ENCODE measurements at places on chromosomes 7 and 10.

GRCh38 chr10:97238855-97239254, 53.1 kb upstream of the SLIT1 start:
- DNase-seq, result no peak

DNA sequence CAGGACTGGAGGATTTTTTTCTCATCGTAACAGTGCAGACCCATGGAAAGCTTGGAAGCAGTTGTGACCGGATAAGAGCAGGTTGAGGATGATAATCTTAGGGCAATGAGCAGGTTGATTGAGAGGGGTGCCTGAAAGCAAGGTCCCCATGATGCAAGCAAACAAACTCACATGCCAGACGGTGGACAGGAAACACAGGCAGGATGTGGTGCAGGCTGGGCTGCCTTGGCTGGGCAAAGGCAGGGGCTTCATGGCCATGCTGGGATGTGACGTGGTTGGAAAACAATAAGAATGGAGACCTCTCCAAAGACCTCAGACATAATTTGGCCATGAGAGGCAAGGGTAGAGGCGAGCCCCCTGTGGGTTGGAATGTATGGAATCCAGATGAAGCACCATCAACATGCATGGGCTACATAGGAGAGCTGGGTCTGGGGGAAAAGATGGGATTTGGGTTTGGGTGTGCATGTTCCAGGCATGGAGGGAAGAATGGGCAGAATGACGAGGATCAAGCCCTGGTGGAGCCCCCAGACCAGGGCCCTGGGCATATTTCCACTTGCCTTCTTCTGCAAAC, 58.3 kb downstream of the IKZF1 start:
- no peak for DNase-seq

- DNase-seq, result no peak
These were observed 12.3 kb downstream of the OGDHL start for GRCh38 chr10:49749556-49750491.

DNA sequence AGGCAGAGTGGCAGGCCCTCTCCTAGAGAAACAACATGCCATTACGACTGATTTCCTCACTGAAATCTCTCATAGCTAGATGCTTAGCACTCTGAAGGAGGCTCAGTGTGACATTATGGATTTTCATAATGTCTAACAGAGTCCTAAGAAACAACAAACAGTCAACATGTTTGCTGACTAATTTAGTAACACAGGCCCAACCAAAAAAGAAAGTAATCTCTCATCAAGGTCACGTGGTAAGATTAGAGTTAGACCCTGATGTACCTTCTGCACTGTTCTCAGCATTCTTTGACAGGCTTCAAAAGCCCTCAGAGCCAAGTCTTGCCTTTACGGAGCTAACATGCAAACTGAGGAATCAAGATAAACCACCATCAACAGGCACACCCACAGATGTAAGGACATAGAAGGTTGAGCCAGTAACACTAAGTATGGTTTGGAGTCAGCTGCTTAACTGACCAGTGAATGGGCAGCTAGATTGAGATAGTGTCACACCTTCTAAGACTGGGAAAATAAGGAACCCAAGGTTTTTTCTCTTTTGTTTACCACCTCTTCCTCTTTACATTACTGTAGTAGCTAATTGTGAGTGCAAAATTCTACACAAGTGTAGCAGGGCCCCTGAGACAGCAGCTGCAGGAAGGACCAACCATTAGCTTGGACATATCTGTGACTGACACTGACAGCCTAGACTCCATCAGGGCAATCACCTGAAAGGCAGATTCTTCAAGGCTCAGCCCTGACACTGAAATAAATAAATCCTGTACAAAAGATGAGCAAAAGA, 15.3 kb upstream of the KCNIP2 start:
- DNase-seq, result no peak

- DNase-seq, result no peak
These were observed 497.3 kb downstream of the NEBL start for GRCh38 chr10:20399772-20400171.

DNA sequence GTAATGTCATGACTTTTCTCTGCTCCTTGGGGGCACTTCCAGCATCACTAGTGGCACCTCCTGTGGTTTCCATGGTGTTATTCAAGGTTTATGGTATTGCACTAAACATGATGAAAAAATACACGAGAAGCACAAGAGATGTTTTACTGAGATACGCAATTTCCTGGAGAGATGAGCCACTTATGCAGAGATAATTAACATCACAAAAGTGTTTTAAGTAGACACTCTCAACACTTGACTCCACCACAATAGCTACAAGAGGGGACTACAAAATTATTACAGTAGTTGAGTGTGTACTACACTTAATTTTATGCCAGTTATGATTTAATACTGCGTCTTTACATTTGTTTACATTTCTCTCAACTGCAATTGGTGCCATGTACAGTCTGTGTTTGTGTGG, 906.7 kb downstream of the DNAJB9 start:
- no peak for DNase-seq

GRCh38 chr10:118062798-118063238, 16.1 kb upstream of the RAB11FIP2 start:
- DNase-seq, result no peak

GRCh38 chr10:116836902-116837523, 12.3 kb upstream of the ENO4 start:
- no peak for DNase-seq

GRCh38 chr7:47816647-47817046, 131.6 kb downstream of the PKD1L1 start:
- DNase-seq, result no peak

GRCh38 chr10:115706026-115706425, 567.0 kb downstream of the GFRA1 start:
- DNase-seq, result no peak

DNA sequence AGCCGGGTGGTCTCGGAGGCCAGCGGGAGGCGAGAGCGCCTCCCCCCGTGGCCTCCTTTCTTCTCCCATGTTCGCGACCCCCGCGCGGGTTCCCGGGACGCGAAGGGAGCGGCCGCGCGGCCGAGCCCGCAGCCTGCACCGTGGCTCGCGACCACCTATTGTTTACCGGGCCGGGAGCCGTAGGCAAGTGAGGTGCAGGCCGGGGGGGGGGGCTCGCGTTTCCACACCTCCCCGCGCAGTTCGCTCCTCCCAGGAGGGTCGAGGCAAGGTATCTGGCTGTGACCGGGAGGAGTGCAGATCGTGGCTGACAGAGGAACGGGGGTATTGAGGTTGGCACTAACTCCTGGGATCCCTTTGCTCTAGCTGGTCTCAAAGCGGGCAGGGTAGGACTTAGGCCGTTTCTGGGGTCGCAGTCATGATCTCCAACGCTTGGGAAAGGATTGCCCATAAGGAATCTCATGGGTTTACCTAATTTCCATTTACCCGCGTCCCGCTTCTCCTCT, 734 bp downstream of the PTPN12 start:
- DNase-seq, result no peak

DNA sequence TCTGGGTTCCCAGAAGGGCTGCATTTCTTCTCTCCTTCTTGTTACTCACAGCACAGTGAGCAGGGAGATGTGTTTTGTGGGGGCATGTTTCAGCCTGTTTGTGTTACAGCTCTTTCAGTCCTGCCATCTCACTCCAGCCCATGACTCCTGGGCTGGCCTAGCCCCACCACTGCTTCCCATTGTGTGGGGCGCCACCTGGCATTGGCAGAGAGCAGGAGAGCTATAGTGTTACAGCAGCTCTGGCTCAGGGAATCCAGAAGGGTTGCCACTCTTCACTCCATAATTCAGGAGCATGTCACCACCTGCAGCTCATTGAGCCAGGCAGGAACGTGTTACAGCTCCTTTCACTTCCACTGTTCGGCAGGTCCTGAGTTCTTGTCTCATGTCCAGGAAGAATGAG, 30.0 kb downstream of the CLDN12 start:
- no peak for DNase-seq

DNA sequence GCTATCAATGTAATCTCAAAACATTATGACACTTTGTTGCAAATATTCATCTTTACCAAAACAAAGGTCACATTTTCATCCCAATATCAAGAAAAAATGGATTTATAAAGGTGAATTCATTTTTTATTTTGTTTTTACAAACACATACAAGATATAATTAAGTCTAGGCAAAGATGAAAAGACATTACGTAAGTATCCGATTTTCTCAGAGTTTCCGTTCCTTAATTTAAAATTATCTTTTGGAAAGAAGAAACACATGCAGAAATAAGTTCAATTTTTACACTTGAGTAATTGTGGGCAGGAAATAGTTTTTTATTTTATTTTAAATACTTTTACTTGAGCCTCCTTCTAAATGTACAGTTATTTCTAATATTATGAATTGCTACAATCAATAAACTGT, 24.6 kb downstream of the RTKN2 start:
- DNase-seq, result no peak

- no peak for DNase-seq
These were observed 1.7 kb upstream of the EGR2 start for GRCh38 chr10:62817766-62818425.

GRCh38 chr10:79166312-79166721, 97.6 kb downstream of the ZMIZ1 start:
- DNase-seq, result no peak

DNA sequence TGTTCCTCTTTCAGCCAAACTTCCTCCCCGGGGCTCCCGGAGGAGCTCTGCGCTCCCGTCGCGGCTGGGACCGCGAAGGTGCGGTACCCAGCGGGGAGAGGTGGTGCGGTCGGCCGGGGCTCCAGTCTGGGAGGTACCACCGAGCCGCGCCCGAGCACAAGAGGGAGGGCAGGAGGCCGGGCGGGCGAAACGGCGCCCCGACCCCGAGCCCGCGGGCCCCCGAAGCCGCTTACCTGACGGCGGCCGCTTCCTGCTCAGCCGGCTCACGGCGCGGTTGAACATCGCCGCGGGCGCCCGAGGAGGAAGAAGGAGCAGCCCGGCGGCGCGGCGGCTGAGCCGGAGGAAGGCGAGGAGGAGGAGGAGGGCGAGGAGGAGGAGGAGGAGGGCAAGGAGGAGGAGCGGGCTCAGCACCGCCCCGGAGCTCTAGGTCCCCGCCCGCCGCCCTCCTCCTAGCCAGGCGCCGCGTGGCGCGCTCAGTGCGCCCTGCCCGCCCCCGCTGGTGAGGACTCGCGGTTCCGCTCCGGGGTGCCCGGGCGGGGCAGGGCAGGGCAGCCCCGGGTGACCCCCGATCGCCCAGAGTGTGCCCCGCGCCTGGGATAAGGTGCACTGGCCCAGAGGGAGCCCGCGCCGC, at the start of gene RGS10:
Gene RGS10 (minus strand): TSS at position 363 of the 631 bp plus-strand sequence. CDS start 81 bp downstream, at position 282.
- no peak for DNase-seq

GRCh38 chr10:74837743-74838142, 11.3 kb downstream of the KAT6B start:
- no peak for DNase-seq

DNA sequence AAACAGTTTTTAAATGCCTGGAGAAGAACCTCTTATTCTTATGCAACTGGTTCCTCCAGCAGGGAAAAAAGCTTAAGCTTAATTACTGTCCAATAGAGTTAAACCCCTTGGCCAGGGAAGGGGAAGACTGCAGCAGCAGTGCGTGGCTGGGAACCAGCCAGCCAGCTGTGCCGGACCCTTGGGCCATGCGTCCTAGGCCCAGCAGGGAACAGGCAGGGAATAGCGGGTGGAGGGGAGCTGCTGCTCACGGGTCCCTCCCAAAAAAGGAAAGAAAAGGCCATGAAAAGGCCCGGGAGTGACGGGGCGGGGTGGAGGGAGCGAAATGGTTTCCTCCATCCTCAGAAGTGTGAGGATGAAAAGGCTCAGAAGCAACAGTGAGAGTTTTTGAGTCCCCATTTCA, 35.2 kb upstream of the HECW1 start:
- no peak for DNase-seq

DNA sequence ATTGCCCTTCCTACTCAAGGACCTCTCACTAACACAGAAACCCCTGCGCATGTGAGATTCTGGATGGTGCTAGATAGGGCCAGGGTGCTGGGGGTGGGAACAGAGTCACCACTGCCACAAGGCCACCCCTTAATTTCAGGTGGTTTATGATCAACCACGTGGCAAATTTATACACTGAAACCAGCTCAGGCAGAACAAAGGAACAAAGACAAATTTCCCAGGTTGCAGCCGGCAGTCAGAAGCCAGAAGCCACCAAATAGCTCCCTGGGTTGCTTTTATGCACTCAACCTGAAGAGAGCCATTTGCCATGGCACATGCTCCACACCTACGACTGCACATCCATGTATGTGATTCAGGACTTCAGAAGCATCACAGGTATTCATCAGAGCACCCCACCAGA, 2.5 kb downstream of the VOPP1 start:
- DNase-seq, result no peak

DNA sequence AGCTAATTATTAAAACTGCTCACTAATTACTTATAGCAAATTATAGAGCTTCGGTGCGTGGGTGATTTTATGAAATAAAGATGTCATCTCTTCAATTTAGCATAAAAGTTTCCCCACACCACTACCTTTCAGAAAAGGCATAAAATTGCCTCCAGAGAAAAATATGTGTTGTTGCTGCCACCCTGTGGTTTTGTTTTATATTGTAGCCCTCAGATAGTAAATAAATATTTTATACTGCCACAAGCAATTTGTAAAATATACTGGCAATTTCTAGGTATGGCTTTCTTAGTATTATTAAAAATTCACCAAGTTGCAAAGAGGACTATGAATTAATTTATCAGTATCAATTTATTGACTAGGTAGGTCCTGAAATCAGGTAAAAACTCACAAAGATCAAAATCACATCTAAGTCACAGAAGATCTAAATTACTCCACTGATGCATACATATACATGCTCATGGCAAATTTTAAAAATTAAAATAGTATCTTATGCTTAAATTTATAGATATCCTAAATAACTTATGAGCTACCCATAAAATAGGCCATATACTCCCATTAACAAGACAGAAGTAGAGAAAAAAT, 26.5 kb downstream of the ASNS start:
- no peak for DNase-seq

DNA sequence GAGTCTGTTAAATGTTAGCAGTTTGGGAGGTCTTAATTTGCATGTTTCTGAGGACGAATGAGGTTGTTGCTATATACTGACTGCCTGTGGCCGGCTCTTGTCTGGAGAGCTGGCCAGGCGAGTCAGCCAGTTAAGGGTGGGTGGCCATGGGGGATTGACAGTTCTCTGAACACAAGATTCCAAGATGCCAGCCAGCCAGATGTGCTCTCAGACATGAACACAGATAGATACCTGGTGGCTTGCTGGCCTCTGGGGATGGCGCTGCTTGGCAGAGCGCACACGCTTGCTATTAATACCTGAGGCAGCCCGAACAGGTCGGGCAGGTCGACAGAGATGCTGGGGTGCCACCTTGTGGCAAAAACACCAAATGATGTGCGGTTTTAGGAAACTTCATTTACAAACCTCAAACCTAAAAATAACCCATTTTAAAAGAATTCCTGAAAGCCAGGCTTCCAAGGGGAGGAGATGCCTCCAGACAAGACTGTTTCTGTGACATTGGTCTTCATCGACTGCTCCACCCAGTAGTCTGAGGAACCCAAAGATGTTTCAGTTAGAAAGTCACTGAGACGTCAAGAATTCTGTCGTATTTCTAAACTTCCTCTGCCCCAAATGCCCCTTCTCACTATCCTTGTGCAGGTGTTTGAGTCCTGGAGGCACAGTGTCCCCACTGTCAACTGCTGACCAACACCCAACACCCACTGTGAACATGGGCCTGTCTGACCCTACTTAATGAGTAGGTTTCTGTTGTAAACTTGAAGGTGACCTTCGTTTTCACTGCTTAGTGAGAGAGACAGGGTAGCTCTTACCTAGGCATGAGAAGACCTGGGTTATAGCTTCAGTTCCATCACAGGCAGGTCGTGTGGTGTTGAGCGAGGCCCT, 123.4 kb downstream of the NT5C2 start:
- no peak for DNase-seq

- DNase-seq, result no peak
These were observed 1.1 kb downstream of the KIAA1549 start for GRCh38 chr7:138979988-138980562.
